ENCODE measurements at places on chromosomes 6 and 20. TPM values are rescaled to one million over a fixed set of nuclear protein-coding genes. Genes with fewer than 3 reads are reported as not detected.

PLCB1 gene
- 2.2 TPM for polyA plus RNA-seq

DNA sequence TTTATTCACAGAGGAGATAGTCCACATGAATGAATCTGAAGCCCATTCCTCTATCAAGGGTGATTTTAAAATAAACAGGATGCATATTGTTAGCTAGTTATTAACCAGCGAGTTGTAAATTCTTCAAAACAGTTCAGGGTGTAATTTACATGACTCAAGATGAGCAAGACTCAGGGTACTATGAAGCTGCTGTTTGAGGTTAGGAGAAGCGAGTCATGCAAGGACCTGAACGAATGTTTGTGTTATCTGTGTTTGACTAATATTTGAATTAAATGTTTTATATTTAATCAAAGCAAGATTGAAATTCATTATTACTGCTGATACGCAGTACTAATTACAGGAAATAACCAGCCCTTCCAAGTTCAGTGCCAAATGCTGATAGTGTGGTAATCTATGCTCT is 191.1 kb downstream of the SAMD5 start:
- no peak for DNase-seq

- no peak for DNase-seq
These were observed 7.0 kb upstream of the COX7A2 start for GRCh38 chr6:75250552-75250951.

OPN5 gene
- polyA plus RNA-seq: 0.15 TPM

- no peak for DNase-seq
These were observed 21.1 kb upstream of the TOP1 start for GRCh38 chr20:41007481-41007880.

DNA sequence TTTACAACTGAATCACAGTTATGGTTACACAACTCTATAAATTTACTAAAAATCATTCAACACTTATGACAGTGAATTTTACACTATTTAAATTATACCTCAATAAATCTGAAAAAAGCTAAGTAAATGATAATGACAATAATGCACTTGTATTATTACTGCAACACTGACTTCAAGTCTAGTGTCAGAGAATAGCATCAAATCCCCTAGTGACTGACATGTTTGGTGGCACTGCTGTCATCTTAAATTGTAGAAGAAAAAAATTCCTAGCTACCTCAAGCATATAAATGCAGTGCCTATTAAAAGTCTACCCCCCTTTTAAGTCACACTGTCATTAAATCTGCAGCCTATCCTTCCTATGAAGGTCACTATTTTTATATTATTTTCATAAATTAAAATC is 189.4 kb upstream of the RUNX2 start:
- DNase-seq: no peak

Measured in heart right ventricle (tissue), 16 donors.